NCI-H748 treated with DMSO at 0.1 percent for 48 hours (cell line): ENCODE measurements at places on chromosomes 6 and 20.

DNA sequence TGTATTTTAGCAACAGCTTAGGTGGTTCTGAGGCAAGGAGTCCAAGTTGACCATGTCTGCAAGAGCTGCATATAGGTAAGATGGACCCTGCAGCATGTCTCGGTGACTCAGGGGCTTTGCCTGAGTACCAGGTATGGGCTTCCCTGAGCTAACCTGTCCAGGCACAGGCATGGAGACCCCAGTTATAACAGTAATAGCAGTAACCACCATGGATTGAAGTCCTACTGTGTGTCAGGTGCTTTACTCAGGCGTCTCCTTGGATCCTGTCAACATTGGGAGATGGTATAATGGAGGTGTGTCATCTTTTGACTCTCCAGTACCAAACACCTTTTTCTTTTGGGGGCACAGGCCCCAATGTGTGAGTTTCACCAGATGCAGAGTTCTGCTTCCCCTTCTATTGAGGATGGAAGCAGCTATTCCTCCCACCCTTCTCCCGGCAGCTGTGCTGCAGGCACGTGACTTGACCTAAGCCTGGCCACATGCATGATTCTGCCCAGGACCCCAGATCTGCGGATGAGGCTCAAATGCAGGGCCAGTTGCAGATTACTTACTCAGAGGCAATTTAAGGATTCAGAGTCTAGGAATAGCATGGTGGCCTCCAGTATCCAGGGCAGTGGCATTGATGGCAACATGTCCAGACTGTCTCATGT is 13.8 kb downstream of the TREM1 start:
- no peak for DNase-seq

GRCh38 chr20:59809630-59810448 is 123.6 kb downstream of the SYCP2 start:
- no peak for DNase-seq

DNA sequence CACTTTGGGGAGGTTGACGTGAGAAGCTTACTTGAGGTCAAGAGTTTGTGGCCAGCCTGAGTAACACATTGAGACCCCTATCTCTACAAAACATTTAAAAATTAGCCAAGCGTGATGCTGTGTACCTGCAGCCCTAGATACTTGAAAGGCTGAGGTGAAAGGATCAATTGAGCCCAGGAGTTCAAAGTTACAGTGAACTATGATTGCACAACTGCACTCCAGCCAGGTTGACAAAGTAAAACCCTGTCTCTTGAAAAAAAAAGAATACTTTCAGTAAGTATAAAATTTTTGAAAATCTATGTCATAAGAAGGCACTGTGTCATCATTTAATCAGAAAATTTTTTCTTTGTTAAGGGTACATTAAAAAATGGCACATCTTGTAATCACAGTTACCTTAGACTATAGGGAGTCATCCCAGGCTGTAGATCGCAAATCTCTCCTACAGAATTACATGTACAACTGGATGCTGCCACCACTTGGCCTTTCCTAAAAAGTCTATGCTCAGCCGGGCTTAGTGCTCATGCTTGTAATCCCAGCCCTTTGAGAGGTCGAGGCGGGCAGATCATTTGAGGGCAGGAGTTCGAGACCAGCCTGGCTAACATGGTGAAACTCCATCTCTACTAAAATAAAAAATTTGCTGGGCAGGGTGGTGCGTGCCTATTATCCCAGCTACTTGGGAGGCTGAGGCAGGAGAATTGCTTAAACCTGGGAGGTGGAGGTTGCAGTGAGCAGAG is 17.0 kb upstream of the MRS2 start:
- no peak for DNase-seq

DNA sequence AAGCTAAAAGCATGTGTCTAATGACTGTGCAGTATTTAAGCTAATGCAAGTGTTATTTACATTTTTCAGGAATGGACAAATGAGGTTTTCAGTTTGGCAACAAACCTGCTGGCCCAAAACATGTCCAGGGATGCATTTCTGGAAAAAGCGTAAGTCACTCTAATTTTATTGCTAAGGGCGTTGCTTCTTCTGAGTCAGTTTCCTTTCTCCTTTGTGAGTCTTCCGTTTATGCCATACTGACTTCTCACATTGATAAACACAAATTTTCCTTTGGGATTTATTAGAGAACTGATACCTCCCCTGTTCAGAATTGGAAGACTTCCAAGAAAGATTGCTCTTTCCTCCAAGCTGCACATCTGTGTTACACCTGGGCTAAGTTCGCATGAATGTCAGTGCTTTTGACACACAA is 422.9 kb upstream of the PLCB4 start:
- peak; percentile 25 for DNase-seq

GRCh38 chr6:163543321-163543720 is 128.8 kb downstream of the QKI start:
- peak; percentile 39 for DNase-seq

- DNase-seq: no peak
Observed at GRCh38 chr20:32510601-32511357, 74.4 kb downstream of the NOL4L start.

DNA sequence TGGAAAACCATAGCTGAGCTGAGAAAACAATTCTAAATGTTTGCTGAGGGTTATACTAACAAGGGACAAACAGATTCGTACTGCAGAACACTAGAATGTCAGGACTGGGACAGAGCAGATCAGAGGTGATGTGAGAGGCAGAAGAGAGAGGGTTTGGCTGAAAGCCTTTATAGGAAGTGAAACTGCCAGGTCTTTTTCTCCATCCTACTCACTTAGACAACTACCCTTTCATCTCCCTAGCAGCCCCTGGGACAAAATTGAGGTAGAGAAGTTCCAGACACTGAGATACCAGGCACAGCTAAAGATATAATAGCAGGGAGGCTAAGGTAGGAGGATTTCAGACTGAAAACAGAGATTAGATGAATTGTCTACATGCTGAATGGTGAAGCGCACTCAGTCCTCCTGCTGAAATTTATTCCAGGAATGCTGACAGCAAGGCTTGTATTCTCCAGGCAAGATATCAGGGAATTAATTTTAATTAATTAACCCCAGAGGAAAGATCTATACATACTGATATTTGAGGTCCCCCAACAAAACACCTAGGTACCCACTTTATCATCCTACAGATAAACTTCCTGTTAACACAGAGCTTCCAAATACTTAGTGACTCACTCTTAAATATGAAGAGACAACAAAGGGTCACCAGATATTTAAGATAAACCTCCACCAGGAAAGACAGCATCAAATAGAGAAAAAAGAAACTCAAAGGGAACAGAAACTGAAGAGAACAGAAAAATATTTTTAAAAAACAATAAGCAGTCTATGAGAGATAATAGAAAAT is 12.6 kb upstream of the EIF2S2 start:
- no peak for DNase-seq

- no peak for DNase-seq
Observed at GRCh38 chr20:16747291-16747811, 807 bp upstream of the OTOR start.

DNA sequence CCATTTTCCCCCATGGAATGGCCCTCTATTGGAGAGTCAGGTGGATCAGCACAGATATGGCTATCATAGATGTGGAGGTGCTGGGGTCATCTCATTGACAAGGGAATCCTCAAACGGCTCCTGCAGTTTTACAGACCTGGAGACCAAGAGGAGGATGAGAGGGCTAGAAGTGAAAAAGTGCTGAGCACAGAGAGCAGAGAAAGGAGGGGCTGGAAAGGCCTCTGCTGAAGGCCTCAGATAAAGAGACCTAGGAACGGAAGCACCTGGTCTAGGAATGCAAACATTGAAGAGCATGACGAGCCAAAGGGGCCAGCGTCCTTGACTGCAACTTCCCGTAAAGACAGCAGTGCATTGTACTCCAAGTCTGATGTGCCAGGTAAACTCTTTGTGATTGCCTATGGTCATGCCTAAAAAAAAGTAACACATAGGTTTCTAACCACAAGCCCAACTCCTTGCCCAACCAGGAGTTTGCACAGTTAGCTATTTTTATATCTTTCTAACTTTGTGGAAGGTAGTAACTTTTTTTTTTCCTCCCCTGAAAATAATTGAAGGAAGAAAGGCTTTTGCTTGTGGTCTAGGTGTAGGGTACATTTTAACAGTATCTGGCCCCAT is 15.2 kb downstream of the RSPH4A start:
- DNase-seq: peak; percentile 57

DNA sequence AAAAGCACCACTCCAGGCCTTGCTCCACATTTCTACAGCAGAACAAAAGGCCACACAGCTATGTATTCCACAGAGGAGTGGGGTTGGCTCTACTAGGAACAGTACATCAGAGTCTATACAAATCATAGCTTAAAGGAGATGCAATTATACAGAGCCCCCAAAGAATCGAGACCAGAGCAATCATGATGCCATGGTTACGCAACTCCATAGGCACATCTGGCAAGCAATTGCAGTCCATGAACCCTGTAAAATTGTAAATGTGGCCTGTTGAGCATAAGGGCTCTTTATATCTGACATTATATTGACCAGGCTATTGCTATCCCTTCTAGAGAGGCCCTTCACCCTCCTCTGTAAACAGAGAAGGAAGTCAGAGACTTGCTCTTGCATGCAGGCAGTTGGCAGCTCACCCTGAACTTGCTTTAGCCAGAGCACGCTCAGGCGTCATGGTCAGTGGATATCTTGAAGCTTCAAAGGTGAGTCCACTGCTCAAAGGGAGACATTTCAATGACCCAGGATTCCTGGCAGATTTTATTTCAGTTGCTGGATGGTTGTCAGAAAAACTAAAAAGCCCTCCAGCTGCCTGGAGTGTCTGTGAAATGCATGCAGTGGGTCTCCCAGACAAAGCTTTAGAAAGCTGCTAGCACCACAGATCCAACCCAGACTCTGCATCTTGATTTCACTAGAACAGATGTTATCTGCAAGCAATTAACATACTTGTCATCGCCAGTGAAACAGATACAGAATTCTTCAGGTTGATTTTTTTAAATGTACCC is 357.2 kb downstream of the CENPW start:
- DNase-seq: no peak

- DNase-seq: no peak
Observed at GRCh38 chr6:924661-925060, 231.7 kb upstream of the EXOC2 start.

GRCh38 chr20:62066339-62066982 is 780 bp upstream of the TAF4 start:
- peak; percentile 12 for DNase-seq

DNA sequence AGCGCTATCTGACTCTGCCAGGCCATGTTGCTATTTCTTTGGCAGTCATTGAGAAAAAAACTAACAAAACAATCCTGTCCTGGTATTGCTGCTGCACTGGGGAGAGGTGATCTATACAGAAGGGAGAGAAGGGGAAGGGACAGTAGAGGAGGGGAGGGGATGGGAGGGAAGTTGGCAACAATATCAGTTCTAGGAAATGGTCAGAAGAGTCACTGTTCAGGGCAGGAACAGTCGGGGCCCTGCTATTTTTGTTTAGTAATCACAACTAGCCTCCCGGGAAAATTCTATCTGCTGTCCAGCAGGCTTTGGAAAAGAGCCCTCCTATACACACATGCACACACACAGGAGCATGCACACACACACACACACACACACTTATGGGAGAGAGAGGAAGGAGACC is 142.3 kb upstream of the CARMIL1 start:
- DNase-seq: no peak

DNA sequence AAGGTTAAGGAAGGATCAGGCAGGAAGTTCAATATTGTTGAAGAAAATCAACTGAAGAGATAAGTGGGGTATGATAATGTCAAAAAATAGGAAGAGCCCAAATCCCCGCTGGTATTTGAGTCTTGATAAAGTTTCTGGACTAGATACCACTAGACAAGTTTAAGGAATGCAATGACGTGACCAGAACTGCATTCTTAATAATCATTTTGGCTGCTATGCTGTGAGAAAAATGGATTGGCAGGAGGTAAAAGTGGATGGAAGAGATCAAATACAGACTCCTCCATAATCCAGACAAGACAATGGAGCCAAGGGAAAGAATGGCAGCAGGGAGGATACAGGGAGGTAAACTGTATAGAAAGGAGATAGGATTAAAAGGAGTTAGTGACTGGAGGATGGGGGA is 128.2 kb downstream of the COL12A1 start:
- no peak for DNase-seq

- DNase-seq: no peak
Observed at GRCh38 chr20:57869951-57870315, 160.1 kb upstream of the PMEPA1 start.
